ENCODE measurements at places on chromosomes 12 and 14.

GRCh38 chr14:23052671-23053070, 4.6 kb downstream of the CDH24 start:
- no peak for DNase-seq

GRCh38 chr12:26088998-26089397, 35.8 kb downstream of the BHLHE41 start:
- DNase-seq, result no peak

DNA sequence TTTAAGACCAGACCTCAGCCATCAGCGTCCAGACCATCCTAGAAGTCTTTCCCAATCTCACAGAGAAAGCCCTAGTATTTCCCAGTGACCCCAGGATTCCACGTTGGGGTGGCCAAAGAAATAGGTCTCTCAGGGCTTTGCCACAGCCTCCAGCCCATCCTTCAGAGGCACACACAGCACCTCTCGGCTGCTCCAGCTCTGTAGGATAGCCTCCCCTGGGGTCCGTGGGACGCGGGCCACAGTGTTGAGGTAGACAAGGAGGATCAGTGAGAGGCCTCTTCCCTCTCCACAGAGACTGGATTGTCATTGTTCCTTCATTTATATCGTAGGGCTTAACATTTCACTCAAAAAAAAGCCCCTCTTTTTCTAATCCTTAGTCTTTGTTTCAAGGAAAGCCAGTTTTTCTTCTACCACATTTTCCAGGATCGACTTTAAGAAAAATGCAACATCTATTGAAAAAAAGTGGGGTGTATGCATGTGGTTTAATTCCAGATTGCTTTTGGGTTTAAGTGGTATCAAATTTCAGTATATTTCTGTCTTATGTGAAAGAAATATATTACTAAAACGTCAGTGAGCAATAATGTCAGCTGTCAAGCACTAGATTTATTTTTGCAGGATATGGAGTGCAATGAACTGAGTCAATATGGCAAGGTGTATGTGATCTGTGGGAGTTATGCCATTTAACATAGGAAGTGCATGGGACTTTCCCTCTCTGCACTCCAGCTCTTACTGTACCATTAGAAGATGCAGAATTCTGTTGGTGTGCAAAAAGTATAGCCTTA, 187.5 kb downstream of the MSRB3 start:
- DNase-seq, result no peak

GRCh38 chr14:68471029-68471963, 321.6 kb downstream of the ZFP36L1 start:
- DNase-seq, result no peak

GRCh38 chr14:99231850-99232713, 39.9 kb downstream of the BCL11B start:
- DNase-seq, result no peak

DNA sequence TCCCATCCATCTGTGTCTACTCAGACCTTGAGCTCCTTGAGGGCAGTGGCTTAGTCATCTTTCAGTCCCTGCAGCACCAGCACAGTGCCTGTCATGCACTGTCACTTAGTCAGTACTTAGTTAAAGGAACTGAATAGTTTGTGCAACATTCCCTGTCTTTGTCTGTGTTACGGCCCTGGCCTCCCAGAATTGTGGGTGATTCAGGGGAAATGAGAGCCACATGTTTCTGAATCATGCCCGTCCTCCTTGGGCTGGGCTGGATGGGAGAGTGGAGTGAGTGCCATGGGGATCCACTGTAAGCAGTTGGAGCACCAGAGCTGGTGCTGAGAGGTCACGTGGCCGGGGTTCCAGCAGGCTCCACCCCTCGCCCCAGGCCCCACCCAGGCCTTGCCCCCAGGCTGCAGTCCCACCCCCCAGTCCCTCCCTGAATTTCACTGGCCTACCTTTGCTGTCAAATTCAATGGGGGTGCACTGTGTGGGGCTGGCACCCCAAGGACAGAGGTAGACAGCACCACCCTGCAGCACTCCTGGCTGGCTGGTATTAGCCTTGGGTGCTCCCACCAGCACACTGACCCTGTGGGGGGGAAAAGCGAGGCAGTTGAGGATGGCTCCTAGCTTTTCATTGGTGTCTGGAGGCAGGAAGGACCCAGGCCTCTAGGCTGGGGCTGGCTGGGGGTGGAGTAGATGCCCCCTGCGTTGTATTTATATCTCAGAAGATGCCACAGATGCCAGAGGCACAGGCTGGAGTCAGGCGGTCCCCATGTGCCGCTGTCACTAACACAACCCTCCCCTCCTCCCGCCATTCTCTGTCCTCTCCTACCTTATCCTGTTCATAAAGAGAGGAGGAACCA, 7.5 kb downstream of the ITGA5 start:
- DNase-seq, result no peak

- DNase-seq, result no peak
Observed at GRCh38 chr12:57522887-57523705, 472 bp downstream of the MBD6 start.

DNA sequence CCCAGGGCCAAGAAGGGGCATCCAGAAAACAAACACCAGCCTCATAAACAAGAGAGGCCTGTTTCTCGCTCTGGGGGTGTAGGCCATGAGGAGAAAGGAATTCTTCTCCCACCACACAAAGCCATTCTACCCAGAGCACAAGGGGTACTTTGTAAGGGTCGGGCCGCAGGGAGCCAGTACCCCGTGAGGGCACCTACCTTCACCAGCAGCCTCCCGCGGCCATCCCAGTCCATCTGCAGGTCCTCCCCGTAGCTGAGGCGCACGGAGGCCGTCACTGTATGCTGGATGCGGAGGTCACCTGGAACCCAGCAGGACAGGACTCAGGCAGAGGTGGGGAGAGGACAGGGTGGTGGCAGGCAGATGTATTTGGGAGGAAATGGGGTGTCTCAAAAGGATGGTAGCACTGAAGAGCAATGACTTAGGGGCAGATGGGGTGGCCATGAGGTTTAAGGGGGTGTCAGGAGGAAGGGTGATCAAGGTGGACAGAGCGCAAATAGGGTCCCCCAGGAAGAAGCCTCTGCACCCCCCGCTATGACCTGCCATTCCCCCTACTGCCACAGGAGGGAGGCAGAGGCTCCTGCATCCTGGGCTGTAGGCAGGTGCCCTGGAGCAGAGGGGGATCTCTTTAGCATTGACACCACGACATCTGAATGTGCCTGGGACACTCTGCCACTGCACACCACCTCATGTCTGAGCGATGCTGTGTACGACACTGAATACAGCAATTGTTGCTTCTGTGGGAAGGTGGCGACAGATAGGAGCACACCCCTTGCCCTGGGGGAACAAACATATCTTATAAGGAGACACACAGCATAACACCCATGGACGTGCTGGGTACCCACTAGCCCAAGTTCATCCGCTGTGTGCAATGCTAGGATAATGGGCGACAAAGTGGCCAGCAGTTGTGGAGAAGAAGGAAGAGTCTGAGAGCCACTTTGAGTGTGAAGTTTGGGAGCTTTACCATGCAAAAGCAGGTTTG, 61.4 kb downstream of the VWF start:
- no peak for DNase-seq

DNA sequence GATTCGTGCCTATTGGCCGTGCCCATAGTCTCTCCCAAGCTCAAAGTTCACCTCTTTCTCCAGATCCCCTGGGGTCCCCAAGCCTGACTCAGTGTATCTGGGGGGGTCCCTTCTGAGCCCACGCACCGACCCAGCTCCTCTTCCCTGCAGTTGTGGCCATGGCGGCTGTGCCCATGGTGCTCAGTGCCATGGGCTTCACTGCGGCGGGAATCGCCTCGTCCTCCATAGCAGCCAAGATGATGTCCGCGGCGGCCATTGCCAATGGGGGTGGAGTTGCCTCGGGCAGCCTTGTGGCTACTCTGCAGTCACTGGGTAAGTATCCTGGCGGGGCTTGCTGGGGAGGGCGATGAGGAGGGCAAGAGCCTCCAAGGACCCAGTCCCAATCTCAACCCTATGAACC, 5.1 kb downstream of the IFI27 start:
- no peak for DNase-seq

GRCh38 chr14:104792101-104792884, 3.3 kb downstream of the AKT1 start:
- DNase-seq, result no peak

DNA sequence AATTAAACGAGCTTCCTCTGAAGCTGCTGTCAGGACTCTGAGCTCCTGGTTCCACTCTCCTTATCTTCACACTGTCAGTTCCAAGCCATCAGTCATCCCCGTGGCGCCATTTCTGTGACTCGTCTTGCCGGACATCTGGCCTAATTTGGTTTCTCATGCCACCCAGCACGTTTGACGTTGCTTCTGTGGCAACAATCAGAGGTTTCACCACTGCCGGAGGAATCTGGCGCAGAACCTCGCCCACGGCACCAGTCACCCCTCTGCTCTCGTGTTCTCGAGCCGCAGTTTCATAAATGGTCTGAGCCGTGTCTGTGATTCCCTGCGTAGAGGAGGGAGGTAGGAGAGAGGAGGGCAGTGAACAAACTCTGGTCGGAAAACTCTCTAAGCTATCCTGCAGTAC, 29.7 kb downstream of the BDKRB1 start:
- DNase-seq, result no peak

DNA sequence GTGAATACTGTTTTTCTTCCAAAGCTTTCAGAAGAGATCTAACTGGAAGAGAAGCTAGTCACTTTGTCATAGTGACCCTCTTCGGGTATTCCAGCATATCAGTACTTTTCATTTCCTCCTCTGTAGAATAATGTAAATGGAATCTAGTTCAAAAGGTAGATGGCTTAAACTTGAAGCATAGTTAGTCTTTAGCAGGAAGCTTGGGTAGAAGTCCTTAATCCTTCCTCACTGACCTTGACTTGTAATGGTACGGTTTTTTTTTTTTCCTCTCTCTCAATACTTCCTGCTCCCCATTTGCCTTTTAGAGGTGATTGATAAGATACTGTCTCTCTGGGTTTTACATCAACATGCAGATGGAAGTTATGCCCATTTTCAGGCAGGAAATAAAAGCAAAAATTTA, 1.7 kb downstream of the FBXO34 start:
- no peak for DNase-seq

DNA sequence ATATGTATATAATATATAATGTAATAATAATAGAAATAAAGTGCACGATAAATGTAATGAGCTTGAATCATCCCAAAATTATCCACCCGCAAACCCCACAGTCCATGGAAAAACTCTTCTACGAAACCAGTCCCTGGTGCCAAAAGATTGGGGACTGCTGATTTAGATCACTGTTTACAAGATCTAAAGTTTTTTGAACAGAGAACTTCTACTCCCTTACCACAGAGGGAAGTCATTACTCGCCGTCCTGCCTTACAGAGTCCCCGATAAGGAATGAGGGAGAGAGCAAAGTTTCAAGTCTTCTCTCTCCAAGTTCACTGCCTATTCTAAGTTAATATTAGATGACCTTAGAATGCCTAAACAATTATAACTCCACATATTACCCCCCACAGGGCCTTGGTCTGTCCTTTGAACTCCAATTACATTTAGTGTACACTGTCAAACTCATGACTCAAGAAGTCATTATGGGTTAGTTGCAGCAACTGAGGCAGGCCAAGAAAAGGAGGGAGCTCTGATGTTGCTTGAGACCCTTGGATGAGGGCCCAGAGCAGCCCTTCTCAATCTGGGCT, 21.8 kb upstream of the DHRS4 start:
- DNase-seq, result no peak

GRCh38 chr14:34628681-34629135, 1.2 kb downstream of the SNX6 start:
- DNase-seq, result no peak

DNA sequence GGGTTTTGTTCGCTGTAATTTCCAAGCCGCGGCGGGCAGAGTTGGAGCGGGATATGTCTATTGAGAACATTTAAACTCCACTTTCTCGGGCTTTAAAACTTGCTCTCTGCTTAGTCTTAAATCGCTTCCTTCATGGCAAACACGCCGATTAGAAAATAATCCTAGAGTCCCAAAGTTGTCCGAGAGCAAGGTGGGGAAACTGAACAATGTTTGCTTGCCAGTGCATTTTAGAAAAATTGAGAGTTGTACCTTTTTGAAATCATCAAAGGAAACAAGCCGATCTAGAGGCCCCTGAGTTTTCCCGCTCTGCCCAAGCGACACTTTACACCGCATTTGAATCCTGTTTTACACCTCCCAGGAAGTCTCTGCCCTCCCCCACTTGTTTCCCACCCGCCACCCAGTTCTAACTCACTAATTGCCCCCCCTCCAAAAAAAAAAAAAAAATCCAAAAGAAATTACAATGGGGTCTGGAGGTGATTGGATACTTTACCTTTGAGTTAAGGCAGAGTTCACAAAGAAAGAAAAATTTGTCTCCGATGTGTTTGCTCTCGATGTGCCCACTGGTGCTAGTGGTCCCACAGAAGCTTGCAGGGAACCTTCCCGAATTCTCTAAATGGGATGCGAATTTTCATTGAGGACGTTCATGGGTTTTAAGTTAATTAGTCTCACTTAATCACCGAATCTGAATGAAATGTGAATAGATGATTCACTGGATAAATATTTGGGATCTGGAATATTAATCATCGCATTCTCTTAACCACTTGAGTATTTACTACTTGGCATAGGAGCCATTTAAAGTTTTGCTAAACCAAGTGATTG, 2.3 kb downstream of the HMGA2 start:
- no peak for DNase-seq

DNA sequence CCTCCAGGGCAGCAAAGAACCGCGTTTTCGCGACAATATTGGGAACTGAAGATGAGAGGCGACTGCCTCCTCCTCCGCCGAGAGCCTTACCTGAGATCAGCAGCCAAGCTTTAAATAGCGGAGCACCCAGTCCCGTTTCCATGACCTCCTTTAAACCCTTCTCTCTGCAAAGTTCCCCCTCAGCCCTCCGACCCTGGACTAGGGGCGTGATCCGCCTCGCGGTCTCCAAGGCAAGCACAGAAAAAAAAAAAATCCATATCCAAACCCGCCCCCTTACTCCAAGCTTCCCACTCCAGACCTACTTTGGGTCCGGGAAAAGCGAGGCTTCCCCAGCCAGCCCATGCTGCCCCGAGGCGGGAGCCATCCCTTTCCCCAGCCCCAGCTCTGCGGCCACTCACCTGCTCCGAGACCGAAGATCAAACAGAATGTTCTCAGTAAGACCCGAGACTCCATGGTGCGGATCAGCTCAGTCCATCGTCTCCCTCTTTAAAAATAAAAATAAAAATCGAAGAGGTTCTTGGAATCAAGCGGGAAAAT, 630 bp downstream of the NELL2 start:
- no peak for DNase-seq

DNA sequence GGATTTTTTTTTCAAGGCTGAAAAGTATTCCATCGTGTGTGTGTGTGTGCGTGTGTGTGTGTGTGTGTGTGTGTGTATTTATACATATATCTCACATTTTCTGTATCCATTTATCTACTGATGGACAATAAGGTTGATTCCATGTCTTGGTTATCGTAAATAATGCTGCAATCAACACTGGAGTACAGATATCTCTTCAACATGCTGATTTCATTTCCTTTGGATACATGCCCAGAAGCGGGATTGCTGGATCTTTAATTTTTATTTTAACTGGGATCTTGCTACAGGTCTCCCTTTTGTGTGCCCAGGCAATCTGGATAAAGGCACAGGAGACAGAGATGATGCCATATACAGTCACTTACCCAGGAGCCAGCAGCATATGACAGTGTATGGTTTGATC, 338.1 kb downstream of the SOX5 start:
- DNase-seq, result no peak

Measured in NCI-H187 treated with DMSO at 0.1 percent for 48 hours (cell line).